ENCODE measurements at places on chromosomes 7 and 10.

- DNase-seq, result peak; percentile 49
Observed at GRCh38 chr10:30433306-30433729, 666 bp upstream of the MAP3K8 start.

DNA sequence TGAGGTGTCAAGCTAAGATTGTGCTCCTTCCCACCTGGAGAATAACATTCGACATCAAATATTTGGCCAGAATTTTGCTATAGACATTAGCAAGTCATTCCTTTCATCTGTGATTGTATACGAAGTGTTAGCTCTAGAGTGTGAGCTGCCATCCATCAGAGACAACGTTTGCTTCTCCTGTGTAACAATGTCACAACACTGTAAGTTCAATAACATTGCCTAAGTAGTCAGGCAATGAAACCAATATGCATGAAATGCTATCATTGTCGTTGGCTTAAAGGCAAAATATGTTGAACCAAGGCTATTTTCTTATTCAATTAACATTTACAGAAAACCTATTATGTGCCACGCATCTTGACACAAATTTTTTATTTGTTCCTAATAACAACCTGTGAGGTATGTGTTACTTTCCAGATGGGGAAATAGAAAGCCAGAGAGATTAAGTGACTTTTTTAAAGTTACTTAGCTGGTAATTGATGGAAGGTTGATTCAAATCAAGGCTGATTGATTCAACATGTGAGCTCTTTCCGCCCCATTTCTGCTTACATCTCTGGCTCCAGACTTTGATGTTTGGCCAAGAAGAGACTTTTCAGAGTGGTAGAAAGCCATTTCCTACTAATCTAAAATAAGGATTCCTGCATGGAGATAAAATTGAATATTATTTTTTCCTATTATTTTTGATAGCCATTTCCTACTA, 32.0 kb downstream of the BET1 start:
- no peak for DNase-seq

DNA sequence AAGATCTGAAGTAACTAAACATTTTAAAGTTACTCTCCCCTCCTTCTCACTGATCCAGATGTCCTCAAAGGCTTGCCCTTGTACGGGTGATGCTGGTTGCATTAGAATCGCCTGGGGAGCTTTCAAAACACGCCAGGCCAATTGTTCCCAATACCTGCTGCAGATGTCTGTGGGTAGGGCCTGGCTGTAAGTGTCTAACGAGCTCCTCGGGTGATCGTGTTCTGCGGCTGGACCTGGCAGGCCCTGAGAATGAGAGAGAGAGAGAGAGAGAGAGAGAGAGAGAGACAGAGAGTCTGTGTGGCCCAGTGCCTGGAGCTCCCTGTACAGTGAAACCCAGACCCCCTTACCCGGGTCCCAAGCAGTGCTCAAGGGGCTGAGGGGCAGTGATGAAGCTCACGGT, 8.4 kb downstream of the COL13A1 start:
- no peak for DNase-seq

GRCh38 chr7:20233362-20233761, 16.2 kb upstream of the MACC1 start:
- no peak for DNase-seq

GRCh38 chr7:5426226-5426475, 2.5 kb upstream of the TNRC18 start:
- DNase-seq, result no peak

GRCh38 chr7:26200444-26201246, at the start of gene HNRNPA2B1:
Gene HNRNPA2B1 (minus strand): TSS chr7:26200746. CDS start chr7:26200577, 169 bp downstream.
- peak; percentile 99 for DNase-seq

DNA sequence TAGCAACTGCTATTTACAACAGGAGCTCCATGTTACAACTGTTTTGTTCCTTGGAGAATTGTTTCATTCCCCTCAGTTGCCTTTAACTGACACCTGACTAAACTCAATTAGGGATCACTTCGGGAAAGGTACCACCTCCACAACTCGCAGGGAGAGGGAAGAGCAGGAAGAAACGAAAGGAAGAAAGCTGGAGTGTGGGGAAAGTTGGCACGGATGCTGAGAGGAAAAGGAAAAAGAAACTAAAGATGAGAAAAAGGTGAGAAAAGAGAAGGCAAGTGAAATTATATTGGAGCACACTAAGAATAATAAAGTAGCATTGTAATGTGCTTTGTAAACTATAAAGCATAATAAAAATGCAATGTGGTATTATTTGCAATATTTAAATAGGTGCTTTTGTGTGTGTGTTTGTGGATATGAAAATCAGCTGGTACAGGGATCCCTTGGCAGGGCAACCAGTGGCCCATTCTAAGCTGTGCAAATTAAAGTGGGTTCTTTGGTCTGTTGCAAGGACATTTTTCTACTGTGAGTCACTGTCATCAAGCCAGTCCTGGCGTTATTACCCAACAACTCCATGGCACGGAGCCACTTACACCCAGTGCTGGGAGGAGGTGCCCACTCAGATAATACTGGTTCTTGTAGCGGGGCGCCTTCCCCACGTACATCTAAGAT, 45.9 kb downstream of the HIPK2 start:
- no peak for DNase-seq

DNA sequence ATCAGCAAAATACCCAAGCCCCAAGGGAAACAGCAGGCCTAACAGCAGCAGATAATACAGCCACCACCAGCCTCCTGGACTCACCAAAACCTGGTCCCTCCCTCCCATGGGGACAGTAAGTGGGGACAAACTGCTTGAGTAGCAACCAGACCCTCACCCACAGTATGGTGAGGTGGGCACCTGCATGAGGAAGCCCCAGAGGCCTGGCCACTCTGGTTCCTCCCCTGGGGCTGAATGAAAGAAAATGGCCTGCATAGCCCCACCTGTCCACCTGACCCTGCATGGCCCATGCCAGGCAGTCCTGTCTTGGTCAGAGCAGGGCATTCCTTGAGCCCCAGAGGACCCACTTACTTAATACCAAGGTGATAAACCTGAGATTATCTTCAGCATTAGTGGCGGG, 13.0 kb upstream of the C10orf90 start:
- DNase-seq, result no peak

DNA sequence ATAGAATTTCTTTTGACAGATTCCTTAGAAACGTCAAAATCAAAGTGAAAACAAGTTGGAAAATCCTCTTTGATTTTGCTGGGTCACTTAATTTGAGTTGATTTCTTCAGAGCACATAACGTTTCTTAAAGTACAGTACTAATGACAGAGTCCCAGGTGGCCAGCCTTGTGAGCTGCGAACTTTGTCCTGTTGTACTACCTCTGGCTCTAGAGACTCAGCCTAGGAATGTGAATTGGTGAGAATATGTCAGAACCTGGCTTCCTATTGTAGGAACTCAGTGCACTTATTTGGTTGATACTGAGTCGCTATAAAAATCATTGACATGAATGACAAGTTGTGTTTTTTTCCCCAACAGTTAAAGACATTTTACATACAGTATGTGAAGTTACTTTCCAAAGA, 20.2 kb downstream of the SDK1 start:
- DNase-seq, result no peak

DNA sequence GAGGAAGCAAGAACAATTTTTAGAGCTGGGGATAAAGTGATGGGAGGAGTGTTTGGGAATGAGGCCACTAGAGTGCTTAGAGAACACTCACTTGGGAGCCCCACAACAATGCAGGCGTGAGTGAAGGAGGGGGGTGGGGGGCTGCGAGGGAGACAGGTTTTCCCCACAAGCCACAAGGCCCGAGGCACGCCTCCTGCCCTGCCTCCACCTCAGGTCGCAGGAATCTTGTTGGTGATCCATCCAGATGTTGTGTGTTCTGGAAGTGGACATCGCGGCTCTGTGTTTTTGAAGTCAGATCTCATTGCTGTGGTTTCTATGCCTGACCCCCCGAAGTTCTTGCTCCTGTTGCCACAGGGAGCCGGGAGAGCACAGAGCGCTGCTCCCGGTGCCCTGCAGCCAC, 178.0 kb upstream of the BMPER start:
- no peak for DNase-seq

GRCh38 chr10:7306147-7306546, 104.7 kb downstream of the SFMBT2 start:
- DNase-seq, result no peak

Measured in CD4-positive, alpha-beta T cell treated with Interleukin-10 for 1 hour (primary cell).